Natural killer cell treated with Interleukin-12 subunit alpha and Interleukin-12 subunit beta and Interleukin-15 and Interleukin-18, amount 100 ng/mL, for 72 hours (primary cell): ENCODE measurements at places on chromosomes 12 and 14. TPM values are rescaled to one million over a fixed set of nuclear protein-coding genes. Genes with fewer than 3 reads are reported as not detected.

Gene PTGER2
- total RNA-seq, result 96.0 TPM

DNA sequence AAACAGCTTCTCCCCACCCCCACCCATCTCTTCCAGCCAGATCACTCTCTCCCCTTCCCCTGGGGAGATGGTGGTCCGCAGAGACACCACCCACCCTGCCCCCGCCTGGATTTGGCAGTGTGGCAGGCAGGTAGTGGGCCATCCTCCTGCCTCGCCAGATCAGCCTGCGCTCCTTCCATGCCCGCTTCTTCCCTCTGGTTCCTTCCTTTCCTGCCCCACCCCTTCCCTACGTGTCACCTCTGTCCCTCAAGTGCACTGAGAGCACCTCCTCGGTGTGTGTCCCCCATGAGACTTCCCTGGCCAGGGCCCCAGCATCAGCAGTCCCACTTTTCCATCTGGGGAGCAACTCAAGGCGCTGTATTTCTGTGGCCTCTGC lies 632 bp downstream of the NYNRIN start:
- H3K27me3 ChIP-seq, result peaks cover 25% of the 10 kb centered on the region
- peak overlapping the region; percentile 43 for H3K4me3 ChIP-seq
- H3K27ac ChIP-seq, result no peak overlapping the region
- no peaks in the 10 kb centered on the region for H3K36me3 ChIP-seq
- DNase-seq, result no peak

- peaks cover 7% of the 10 kb centered on the region for H3K36me3 ChIP-seq
- H3K27me3 ChIP-seq, result no peaks in the 10 kb centered on the region
- no peaks in the 10 kb centered on the region for H3K4me1 ChIP-seq
Observed at GRCh38 chr14:80535171-80535570, 323.9 kb upstream of the DIO2 start.

Gene PPFIBP1
- 9.0 TPM for total RNA-seq

Gene ADGRD1
- total RNA-seq, result not detected

Gene ZFHX2
- total RNA-seq, result 4.9 TPM

DNA sequence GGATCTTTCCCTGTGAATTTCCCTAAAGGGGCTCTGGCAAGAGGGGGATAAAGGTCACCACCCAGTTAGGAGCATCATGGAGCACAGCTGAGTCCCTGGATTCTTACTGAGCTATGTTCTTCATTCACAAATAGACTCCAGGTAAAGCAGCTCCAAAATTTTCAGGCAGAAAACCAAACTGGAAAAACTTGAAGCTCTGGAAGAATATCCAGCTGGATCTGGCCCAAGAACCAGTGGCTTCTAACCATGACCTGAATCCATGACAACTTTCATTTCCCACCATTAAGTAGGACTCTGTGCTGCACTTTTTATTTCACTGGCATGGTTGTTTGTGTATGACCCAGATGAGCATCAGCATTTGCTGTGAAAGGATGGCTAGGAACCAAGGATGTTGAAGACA lies 180.4 kb upstream of the FKBP4 start:
- DNase-seq, result no peak
- H3K27me3 ChIP-seq, result peaks cover 28% of the 10 kb centered on the region
- no peaks in the 10 kb centered on the region for H3K36me3 ChIP-seq
- no peaks in the 10 kb centered on the region for H3K4me1 ChIP-seq
- H3K27ac ChIP-seq, result no peak overlapping the region

Gene MANSC4
- not detected for total RNA-seq

Gene EML1
- 1.4 TPM for total RNA-seq

DNA sequence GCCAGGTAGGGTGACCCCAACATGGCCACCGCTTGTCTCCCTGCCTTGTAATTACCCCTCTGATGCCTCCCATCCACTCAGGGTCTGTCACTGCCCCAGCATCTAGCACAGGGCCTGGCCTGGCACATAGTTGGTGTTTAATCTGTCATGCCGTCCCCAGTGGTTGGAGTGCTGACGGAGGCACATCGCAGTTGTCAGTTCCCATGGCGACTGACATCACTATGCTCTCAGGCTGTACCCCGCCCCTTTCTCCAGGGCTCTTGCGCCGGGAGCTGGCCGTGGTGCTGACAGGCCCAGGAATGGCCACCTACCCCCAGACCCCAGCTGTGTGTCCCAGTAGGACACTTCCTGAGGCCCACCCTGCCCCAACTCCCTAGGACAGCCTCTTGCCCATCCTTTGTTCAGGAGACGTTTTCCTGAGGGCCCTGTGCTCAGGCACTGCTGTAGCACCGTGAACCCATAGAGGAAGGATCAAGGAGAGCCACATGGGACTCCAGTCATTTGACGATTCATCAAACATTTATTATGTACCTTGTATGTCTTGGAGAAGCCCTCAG lies 23.0 kb downstream of the FAM222A start:
- no peak overlapping the region for H3K27ac ChIP-seq
- no peaks in the 10 kb centered on the region for H3K4me1 ChIP-seq
- no peaks in the 10 kb centered on the region for H3K36me3 ChIP-seq
- H3K4me3 ChIP-seq, result no peak overlapping the region
- no peak for DNase-seq

DNA sequence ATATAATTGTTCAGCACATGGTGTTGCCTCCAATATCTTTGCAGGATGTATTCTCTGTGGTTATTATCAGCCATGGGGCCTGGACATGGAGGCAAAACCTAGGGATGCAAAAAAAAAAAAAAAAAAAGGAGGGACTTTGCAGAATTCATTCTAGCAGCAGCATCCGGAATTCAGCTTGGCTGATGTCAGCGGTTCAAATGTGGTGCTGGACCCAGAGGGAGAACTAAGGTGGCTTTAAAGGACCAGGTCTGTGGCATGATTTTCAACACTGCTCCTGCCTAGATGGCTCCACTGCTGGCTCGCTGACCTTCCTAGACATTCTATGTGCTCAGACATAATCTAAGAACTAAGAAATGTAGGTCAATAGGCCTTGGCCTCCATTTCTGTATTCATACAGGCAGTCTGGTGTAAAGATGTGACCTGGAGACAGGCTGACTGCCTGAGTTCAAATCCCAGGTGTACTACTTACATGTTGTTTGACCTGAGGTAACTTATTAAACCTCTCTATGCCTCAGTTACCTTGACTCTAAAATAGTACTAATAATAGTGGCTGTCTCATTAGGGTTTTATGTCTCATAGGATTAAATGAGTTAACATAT lies 108.6 kb downstream of the PPM1A start:
- no peak overlapping the region for H3K4me3 ChIP-seq
- no peaks in the 10 kb centered on the region for H3K4me1 ChIP-seq
- peaks cover 16% of the 10 kb centered on the region for H3K27me3 ChIP-seq
- no peak overlapping the region for H3K27ac ChIP-seq

DNA sequence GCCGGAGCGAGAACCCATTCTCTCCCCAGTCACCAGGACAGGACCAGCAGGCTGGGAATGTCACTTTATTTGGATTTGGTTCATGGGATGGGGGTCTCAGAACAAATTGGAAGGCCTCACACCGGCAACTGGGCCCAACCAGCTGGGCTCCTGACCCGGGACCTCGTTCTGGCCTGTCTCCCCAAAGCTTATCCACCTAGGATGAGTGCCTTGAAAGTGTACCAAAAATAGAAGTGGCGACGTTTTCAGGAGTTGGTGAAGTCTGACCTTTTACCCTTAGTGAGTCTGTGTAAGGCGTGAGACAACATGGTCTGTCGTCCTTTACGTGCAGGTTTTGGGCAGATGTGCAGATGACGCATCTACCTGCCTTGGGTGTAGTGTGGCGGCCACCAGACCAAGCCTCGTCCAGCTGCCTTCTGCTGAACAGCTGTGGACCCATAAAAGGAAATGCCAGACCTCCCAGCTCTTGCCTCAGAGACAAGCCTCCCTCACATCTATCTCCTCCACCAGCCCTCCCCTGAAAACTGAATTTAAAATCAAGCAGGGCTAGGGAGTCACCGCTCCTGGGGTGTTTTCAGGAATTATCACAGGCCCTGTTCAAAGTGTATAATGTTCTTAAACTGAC lies 36.6 kb upstream of the CLMN start:
- no peaks in the 10 kb centered on the region for H3K36me3 ChIP-seq
- no peak for DNase-seq
- no peak overlapping the region for H3K27ac ChIP-seq

Gene INSM2
- total RNA-seq, result not detected

- H3K4me1 ChIP-seq, result no peaks in the 10 kb centered on the region
- DNase-seq, result no peak
- no peak overlapping the region for H3K4me3 ChIP-seq
- H3K27ac ChIP-seq, result no peak overlapping the region
- no peaks in the 10 kb centered on the region for H3K36me3 ChIP-seq
Observed at GRCh38 chr12:62915204-62915529, 19.8 kb downstream of the PPM1H start.

DNA sequence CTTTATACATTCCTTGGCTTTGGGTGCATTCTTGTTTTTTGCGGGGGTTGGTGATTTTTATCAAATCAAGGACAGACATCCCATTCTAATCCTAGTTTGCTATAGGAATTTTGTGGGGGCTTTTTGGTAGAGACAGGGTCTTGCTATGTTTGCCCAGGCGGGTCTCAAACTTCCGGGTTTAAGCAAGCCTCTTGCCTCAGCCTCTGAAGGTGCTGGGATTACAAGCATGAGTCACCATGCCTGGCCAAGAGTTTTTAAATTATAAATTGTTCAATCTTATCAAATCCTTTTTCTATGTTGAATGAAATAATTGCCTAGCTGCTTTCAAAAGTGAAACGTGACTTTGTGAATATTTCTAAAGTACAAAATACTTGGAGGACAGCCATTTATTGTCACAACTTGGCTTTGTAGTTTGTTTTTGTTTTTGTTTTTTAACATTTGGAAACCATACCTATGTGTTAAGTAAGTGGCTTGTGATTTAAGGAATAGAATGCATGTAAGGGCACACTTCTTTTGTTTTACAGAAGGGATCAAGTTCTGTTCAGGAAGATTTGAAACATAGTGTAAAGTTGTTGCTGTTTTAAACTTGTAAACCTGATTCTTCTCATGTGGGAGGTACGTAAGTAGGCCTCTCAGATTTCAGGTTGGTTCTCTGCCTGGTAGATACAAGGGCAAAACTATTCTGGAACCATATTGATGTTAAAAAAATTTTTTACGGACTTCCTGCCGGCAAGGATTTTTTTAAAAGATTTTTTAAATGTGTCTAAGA lies 13.4 kb downstream of the MARK3 start:
- H3K4me1 ChIP-seq, result peaks cover 58% of the 10 kb centered on the region
- no peaks in the 10 kb centered on the region for H3K27me3 ChIP-seq
- no peak overlapping the region for H3K4me3 ChIP-seq
- no peak for DNase-seq
- H3K36me3 ChIP-seq, result no peaks in the 10 kb centered on the region
- H3K27ac ChIP-seq, result peak overlapping the region; percentile 36

Gene ZFYVE26
- total RNA-seq, result 25.4 TPM

DNA sequence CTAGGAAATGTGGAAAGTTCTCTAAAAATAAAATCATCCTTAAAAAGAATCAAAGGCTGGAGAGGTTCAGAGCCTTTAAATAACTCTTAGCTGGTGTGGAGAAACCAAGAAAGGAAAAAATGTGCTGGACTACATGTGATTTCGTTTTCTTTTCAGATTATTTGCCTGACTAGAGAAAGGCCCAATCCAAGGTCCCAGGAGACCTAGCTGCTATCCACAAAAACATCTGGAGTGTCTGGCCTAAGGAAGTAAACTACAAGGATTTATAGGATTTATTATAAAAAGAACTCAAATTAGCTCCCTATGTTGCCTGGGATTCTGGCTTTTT lies 774 bp upstream of the TMEM30B start:
- peaks cover 31% of the 10 kb centered on the region for H3K4me1 ChIP-seq
- no peaks in the 10 kb centered on the region for H3K36me3 ChIP-seq
- H3K27ac ChIP-seq, result no peak overlapping the region
- DNase-seq, result no peak
- peak overlapping the region; percentile 79 for H3K4me3 ChIP-seq

DNA sequence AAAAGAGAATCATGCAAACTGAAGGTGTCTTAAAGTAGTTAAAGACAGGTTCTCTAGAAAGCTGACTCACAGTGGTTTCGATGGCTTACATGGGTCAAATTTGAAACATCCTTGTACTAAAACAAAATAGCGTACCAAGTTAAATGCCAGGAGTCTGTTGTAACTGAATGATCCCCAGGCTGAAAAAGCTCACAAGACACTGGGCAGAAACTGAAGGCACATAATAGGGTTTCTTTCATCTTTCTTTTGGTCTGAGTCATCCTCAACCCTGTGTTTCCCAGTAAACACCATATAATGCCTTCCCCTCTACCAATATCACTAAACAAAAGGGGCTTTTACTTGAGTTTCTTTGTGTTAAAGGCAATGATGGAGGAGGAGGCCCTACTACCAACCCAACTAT lies 12.8 kb downstream of the ZFYVE1 start:
- no peaks in the 10 kb centered on the region for H3K27me3 ChIP-seq
- H3K4me3 ChIP-seq, result no peak overlapping the region
- peaks cover 35% of the 10 kb centered on the region for H3K4me1 ChIP-seq
- peaks cover 15% of the 10 kb centered on the region for H3K36me3 ChIP-seq
- DNase-seq, result no peak
- H3K27ac ChIP-seq, result peak overlapping the region; percentile 46

Gene SLCO1B1
- total RNA-seq, result not detected

GRCh38 chr14:82565825-82566224 lies 1032.2 kb upstream of the SEL1L start:
- no peaks in the 10 kb centered on the region for H3K27me3 ChIP-seq
- no peaks in the 10 kb centered on the region for H3K36me3 ChIP-seq
- H3K27ac ChIP-seq, result no peak overlapping the region
- H3K4me1 ChIP-seq, result no peaks in the 10 kb centered on the region
- no peak for DNase-seq
